ENCODE measurements at places on chromosomes 5 and 9. TPM values are rescaled to one million over a fixed set of nuclear protein-coding genes. Genes with fewer than 3 reads are reported as not detected.
A peak's percentile ranks its signal among the peaks of the same experiment; 100 is the strongest.

The IL4 gene
- not detected for total RNA-seq

GRCh38 chr9:101912698-101913097, 174.3 kb upstream of the GRIN3A start:
- H3K27me3 ChIP-seq, result no peaks in the 10 kb centered on the region
- H3K36me3 ChIP-seq, result no peaks in the 10 kb centered on the region
- no peak overlapping the region for H3K4me3 ChIP-seq
- no peaks in the 10 kb centered on the region for H3K4me1 ChIP-seq
- DNase-seq, result no peak

- H3K4me1 ChIP-seq, result peaks cover 2% of the 10 kb centered on the region
- no peaks in the 10 kb centered on the region for H3K36me3 ChIP-seq
- H3K4me3 ChIP-seq, result no peak overlapping the region
- no peak for DNase-seq
- no peak overlapping the region for H3K27ac ChIP-seq
- H3K27me3 ChIP-seq, result peaks cover 9% of the 10 kb centered on the region
Measured at GRCh38 chr9:135563039-135563476, 1.5 kb downstream of the PAEP start.

DNA sequence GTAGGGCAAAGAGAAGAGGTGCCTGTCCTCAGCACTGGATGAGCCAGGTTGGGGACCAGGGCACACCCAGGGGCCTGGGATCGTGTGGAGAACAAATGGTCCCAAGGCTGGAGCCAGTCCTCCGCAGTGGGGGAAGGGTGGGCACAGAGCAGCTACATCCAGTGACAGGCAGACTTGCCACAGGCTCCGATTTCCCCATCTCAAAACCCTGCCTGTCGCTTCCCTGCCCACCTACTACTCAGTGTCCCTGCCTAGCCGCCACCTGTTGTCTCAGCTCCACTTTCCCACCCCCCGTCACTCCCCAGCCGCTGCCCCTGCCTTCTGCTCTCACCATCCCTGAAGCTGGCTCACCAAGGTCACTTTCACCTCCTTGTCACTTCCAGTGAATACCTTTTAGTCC, 13.9 kb upstream of the ENHO start:
- no peaks in the 10 kb centered on the region for H3K36me3 ChIP-seq
- no peaks in the 10 kb centered on the region for H3K4me1 ChIP-seq
- no peak for DNase-seq
- no peak overlapping the region for H3K27ac ChIP-seq
- H3K4me3 ChIP-seq, result no peak overlapping the region

The IL13 gene
- 0.37 TPM for total RNA-seq

The TRPM6 gene
- total RNA-seq, result not detected

- H3K27me3 ChIP-seq, result no peaks in the 10 kb centered on the region
- H3K4me1 ChIP-seq, result no peaks in the 10 kb centered on the region
- no peak for DNase-seq
- H3K36me3 ChIP-seq, result no peaks in the 10 kb centered on the region
Measured at GRCh38 chr5:122426301-122426700, 114.3 kb downstream of the SNCAIP start.

The PCDHB12 gene
- not detected for total RNA-seq

The GKAP1 gene
- 5.9 TPM for total RNA-seq

DNA sequence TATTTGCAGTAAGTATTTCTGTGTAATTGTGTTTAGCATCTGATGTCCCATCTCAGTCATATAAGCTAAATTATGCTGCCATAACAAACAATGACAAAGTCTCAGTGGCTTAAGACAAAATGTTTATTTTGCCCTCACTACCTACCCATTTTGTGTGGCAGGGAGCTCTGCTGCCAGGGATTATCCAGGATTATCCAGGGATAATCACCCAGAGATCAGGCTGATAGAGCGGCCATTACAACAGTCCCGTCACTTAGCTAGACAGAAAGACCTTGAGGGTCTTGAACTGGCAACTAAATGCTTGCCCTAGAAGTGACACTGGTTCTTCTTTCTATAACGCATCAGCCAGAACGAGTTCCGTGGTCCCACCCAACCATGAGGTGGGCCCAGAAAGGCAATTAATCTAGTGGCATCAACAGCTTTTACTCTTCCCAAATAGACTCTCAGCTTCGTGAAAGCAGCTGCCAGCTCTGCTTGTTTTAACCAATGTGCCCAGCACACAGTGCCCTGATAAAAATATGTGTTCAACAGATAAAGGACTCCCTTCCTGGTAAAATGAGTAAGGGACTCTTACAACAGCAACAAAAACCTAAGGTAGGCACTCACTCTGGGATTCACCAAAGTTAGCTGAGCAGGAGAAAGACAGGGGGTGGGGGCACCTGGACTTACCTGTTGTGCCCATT, 22.8 kb downstream of the CCDC69 start:
- H3K4me3 ChIP-seq, result no peak overlapping the region
- H3K27ac ChIP-seq, result peak overlapping the region; percentile 8
- peaks cover 40% of the 10 kb centered on the region for H3K36me3 ChIP-seq
- H3K27me3 ChIP-seq, result no peaks in the 10 kb centered on the region

The POLR1E gene
- 33.0 TPM for total RNA-seq

The SLC34A3 gene
- not detected for total RNA-seq

The INSYN2B gene
- total RNA-seq, result not detected

GRCh38 chr9:115088860-115089259, 29.1 kb downstream of the TNC start:
- no peak overlapping the region for H3K27ac ChIP-seq
- H3K36me3 ChIP-seq, result no peaks in the 10 kb centered on the region
- H3K4me1 ChIP-seq, result no peaks in the 10 kb centered on the region
- no peak for DNase-seq
- H3K4me3 ChIP-seq, result no peak overlapping the region

DNA sequence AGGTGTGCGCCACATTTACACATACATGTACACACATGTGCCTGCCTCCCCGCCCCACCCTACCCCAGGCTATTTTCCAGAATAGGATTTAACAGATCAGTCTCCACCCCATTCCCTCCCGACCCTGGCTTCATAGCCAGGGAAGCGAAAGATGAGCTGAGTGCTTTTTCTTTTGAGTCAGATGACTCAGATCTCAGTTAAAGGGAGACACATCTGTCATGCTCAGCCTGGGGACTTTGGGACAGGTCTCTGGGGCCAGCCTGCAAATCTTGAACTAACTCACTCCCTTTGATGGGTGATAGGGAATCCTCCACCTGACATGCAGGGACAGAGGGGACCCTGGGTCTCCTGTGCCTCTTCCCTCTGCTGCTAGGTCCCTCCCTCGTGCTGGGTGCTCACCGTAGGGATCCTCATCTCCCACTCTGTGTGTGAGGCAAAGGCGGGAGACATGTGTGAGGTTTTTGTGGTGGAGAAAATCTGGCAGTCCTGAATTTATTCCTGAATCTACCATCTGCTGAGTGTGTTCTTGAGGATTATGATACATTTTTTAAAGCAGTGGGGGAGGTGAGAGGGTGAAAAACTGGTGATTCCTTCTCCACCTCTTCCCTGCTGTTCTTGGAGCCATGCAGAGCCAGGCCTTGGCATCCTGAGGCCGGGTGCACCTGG, 37.7 kb downstream of the NEUROG1 start:
- no peak overlapping the region for H3K4me3 ChIP-seq
- H3K27me3 ChIP-seq, result peaks cover 41% of the 10 kb centered on the region
- no peaks in the 10 kb centered on the region for H3K36me3 ChIP-seq
- DNase-seq, result no peak

DNA sequence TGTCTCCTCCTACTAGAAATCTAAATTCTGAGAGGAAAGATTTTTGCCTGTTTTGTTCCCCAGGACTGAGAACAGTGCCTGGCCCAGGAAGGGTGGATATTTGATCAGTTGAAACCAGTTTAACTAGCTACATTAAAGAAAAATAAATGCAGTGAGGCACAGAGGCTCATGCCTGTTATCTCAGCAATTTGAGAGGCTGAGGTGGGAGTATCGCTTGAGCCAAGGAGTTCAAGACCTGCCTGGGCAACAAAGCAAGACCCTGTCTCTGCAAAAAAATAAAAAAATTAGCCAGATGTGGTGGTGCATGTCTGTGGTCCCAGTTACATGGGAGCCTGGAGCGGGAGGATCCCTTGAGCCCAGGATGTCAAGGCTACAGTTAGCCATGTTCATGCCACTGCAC, 104.8 kb upstream of the CPEB4 start:
- H3K4me1 ChIP-seq, result peaks cover 14% of the 10 kb centered on the region
- H3K27me3 ChIP-seq, result no peaks in the 10 kb centered on the region
- no peaks in the 10 kb centered on the region for H3K36me3 ChIP-seq

The PCDHGB4 gene
- 0.11 TPM for total RNA-seq

DNA sequence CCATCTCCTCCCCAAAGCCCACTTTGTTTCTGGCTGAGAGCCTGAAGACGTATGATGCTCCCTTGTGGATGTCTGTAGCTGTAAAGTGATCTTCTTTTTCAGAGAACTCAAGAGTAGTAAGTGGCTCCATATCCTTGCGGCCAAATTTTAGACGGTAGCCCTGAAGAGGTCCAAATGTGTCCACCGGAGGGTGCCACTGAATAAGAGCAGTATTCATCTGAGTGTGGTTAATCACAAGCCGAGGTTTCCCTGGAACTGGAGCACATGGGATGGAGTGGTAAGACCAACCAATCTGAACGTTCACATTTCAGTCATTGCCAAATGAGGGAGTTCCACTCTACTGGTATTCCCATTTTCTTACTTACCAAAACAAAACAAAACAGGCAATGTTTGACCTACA, 686.5 kb upstream of the DMAC1 start:
- DNase-seq, result no peak
- no peaks in the 10 kb centered on the region for H3K36me3 ChIP-seq

The IL3 gene
- not detected for total RNA-seq

All from activated naive CD8-positive, alpha-beta T cell treated with anti-CD3 and anti-CD28 coated beads, Interleukin-2, amount 10 ng/mL, durations not matched to agents 7 days and 5 days (primary cell).